ENCODE measurements at places on chromosomes 3 and 15. TPM values are rescaled to one million over a fixed set of nuclear protein-coding genes. Genes with fewer than 3 reads are reported as not detected.

DNA sequence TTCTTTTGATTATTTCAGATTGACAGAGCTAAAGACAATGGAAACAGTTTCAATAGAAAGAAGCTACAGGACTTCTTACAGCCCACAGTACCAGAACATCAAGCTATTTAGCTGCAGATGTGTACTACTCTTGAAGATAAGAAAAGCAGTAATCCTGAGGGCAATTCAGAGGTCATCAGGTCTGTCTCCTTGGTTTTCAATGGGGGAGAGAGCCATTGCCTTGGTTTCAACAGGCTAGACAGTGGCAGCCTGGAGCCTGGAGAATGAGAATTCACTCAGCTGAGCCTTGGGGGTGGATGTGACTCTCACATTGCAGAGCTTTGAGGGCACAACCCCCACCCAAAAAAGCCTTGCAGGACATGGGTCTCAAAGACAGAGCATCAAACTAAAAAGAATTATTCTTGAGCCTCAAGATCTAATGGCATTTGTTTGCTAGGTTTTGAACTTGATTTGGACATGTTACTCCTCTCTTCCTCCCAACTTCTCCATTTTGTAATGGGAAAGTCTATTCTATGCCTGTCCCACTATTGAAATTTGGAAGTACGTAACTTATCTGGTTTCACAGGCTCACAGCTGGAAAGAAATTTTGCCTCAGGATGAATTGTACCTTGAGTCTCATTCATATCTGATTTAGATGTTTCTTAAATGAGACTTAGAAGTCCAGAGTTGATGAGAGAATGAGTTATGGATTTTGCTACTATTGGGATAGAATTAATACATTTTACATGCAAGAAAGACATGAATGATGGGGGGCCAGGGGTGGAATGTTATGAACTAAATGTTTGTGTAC is 36.9 kb downstream of the PLSCR1 start:
- DNase-seq, result no peak

GRCh38 chr3:53226841-53227407 is 28.9 kb downstream of the TKT start:
- DNase-seq, result no peak

DNA sequence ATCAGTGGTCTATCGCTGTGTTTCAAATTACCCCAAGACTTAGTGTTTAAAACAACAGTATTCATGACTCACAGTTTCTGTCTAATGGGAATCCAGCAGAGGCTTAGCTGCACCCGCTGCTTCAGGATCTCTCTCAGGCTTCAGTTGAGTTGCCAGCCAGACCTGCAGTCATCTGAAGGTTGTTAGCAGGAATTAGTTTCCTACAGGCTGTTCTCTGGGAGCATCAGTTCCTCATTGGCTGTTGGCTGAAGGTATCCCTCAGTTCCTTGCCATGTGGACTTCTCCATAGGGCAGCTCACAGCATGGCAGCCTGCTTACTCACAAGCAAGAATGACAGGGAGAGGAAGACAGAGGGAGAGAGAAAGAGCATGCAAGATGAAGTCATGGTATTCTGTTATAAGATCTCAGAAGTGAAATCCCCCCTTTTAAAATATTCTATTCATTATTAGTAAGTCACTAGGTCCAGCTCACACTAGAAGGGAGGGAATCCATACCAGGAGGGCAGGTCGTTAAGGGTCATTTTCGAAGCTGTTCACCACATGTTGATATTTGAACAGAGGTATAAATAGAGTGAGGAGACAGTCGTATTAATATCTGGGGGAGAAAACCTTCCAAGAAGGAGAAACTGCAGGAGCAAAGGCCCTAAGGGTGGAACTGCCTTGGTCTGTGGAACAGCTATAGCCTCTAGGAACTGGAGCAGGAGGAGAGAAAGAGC is 473.9 kb upstream of the PPP2R3A start:
- no peak for DNase-seq

GRCh38 chr15:57444877-57445513 is 68.7 kb downstream of the CGNL1 start:
- DNase-seq, result no peak

DNA sequence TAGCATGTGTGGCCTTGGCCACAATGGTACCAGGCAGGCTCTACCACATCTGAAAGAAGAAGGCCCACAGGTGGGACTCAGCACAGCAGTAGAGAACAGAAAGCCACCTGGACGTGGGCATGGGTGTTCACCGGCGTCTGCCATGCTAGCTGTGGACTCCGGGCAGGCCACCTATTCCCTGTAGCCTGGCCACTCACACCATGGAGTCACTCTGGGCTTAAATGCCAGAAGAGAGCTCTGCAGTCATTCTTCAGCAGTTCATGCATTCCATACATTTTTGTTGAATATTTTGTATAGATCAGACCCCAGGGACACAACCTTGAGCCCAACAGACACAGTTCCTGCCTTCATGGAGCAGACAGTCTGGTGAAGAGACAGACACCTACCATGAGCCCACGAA is 138.6 kb downstream of the SRGAP3 start:
- DNase-seq, result no peak

DNA sequence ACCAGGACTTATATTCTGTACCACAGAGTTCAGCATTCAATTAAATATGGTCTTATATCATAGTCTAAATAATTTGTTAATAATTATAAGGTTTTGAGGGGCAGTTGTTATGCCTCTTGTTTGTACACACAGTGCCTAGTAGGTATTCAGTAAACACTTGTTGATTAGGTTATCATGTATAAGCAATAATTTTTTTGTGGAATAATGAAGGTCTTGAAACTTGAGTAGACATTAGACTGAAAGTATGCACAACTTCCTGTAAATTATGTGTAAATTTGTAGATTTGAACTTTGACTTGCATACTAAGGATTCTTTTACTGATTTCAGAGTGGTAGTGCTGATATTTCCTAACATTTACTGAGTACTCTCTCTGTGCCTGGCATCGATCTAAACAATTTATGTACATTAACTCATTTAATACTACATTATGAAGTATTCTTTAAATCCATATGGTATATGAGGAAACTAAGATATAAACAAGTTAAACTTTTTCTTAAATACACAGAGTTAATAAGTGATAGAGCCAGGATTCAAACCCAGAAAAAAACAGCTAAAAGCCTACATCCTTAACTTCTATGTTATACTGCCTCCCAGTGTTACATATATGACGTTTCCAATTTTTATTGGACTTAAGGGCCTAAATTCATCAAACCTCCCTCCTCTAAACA is 65.1 kb downstream of the GLCE start:
- no peak for DNase-seq

GRCh38 chr3:108862865-108863798 is 40.5 kb downstream of the TRAT1 start:
- DNase-seq, result no peak

- no peak for DNase-seq
Measured at GRCh38 chr3:152713989-152714388, 120.9 kb upstream of the P2RY1 start.

- no peak for DNase-seq
Measured at GRCh38 chr3:14518432-14518802, 21.7 kb downstream of the GRIP2 start.

DNA sequence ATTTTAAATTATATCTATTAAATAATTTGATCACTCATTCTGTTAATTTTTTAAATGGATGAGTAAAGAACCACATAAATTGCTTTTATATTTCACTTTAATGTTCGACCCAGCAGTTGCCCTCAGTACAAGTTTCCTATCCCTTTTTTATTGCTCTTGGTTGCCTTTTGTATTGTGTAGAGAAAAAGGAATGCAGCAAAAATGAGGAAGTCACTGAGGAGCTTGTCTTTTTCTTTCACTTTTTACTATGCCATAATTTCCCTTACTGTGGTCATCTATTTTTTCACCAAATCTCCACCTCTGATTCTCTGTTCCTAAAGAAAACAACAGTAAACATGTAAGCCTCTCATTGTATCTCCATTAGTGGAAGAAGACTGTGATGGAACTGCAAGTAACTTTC is 122.7 kb downstream of the B3GALNT1 start:
- DNase-seq, result no peak

DNA sequence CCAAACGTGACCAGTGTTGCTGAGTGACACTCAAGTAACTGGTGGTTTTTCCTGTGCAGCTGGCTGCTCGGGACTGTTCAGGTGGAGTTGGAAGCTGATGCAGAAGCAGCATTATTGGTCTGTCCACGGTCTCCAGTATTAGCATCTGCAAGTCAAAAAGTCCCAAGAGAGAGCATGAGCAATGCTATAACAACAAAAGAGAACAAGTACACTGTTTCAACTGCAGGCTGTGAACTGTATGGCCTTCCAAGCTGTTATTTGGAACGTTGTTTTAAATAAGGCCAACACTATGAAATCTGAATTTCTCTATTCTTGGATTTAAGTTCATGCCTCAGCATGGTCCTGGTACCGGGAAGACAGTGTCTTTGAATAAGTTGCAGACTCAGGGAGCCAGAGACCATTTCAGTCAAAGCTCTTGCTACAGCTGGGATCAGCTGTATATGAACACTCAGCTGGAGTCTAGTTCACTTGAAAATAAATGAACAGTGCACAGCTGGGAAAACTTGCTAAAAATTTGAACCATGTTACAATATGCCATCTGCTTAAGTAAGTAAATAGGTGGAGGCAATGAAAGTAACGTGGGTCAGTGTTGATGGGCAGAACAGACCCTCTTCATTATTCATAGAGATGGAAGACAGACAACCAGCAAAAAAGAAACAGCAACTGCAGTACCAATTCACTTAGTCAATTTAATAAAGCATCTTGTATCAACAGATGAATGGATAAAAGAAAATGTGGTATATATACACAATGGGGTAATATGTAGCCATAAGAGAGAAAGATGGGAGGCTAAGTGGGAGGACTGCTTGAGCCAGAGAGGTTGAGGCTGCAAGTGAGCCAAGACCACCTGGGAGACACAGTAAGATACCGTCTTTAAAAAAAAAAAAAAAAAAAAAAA is 45.1 kb downstream of the NR1I2 start:
- DNase-seq, result no peak

GRCh38 chr3:64167351-64167750 is 57.9 kb downstream of the PRICKLE2 start:
- no peak for DNase-seq

DNA sequence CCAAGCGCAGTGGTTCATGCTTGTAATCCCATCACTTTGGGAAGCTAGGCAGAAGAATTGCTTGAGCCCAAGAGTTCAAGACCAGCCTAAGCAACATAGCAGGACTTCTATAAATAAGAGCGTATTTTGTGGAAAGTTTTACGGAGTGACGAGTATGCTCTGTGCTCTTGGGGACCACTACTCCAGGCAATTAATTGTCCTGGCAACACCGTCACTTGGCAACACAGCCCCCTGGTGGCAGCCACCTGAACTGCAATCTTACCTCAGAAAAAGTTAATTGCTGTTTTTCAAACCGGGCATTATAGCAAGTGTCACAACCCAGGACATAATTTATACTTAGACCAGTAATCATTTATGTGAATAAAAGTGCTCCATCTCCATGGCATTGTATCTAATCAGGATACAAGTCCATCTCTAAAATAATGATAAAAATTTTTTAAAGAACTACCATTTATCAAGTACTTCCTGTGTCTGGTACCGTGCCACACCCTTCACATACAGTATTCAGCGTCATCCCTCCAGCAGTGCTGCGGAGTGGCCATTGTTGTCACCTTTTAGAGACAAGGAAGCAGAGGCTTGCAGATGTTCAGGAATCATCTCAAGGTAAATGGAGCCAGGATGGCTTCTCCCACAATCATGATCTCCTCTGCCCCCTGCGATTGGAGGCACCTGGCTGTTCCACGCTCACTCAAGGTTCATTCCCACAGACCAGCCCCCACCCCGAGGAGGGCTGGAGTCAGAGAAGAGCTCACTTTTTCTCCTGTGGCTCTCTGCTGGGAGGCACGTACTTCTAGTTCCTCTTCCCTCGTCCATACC is 34.5 kb downstream of the PLA2G4D start:
- peak; percentile 72 for DNase-seq

GRCh38 chr15:52652286-52652685 is 26.9 kb downstream of the ATOSA start:
- DNase-seq, result no peak

GRCh38 chr3:32842987-32843386 is 25.2 kb downstream of the TRIM71 start:
- no peak for DNase-seq

- DNase-seq, result no peak
Measured at GRCh38 chr15:72057548-72058091, 60.3 kb downstream of the MYO9A start.

GRCh38 chr3:96324087-96324486 is 490.3 kb upstream of the EPHA6 start:
- DNase-seq, result no peak

- DNase-seq, result peak; percentile 46
Measured at GRCh38 chr3:29751647-29752314, 470.9 kb downstream of the RBMS3 start.

DNA sequence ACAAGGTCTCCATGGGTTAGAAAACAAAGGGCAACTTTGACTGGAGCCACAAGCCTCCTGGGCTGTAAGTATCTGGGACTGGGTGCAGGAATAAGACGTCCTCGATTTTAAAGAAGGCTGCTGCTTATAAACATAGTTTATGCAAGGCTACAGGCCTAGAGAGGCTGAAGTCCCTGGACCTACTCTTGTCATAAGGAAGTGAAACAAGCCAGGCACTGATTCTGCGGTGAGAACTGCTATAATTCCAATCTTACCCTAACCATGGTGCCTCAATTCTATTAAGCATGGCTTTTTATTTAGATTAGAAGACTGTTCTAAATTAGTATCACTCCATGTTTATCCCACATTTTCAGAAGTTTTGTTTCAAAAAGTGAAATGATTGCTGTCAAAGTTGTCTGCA is 777.6 kb downstream of the PLOD2 start:
- DNase-seq, result no peak

- no peak for DNase-seq
Measured at GRCh38 chr3:183410280-183410679, 18.1 kb downstream of the MCF2L2 start.

DNA sequence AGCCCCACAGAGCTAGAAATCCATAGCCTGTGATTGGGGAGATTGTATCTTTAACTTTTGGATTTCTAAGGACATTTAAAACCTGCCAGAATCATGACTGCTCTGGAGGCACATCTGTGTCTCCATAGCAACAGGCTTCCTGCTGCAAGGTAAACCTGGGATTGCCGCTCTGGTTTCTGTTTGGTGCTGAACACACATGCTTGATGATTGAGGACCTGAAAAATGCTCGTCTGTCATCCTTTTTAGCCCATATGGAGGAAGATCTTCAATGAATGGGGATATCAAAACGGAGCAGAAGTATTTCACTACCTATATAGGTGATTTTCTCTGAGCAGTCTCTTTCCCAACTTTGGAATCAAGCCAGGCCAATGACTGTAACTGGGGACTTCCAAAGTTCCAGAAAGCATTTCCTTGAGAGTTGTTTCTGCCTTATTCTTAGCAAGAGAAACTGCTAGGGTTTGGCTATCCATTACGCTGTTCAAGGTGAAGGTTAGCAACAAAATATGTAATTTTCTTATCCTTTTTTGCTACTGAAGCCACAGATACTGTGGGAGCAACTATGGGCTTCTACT is 96.5 kb upstream of the TNIK start:
- DNase-seq, result no peak

CP gene
- 3.4 TPM for total RNA-seq

WDR49 gene
- 1.9 TPM for total RNA-seq

ALS2CL gene
- total RNA-seq, result 36.9 TPM

THRB gene
- total RNA-seq, result 25.9 TPM

SNTN gene
- not detected for total RNA-seq

RFTN1 gene
- 26.8 TPM for total RNA-seq

BRPF1 gene
- total RNA-seq, result 10.9 TPM

XIRP1 gene
- 317 TPM for total RNA-seq

PLCL2 gene
- 72.9 TPM for total RNA-seq

CCNB2 gene
- 0.54 TPM for total RNA-seq

PIAS1 gene
- 26.1 TPM for total RNA-seq

LRRC57 gene
- total RNA-seq, result 15.1 TPM

ZIC4 gene
- total RNA-seq, result not detected

ZNF385D gene
- 2.6 TPM for total RNA-seq

TRANK1 gene
- 5.7 TPM for total RNA-seq

ZNF80 gene
- not detected for total RNA-seq

TEX55 gene
- not detected for total RNA-seq

TM4SF1 gene
- total RNA-seq, result 124 TPM

Measured in Right ventricle myocardium inferior (tissue), 1 donor.